ENCODE measurements at places on chromosomes 3 and 15. TPM values are rescaled to one million over a fixed set of nuclear protein-coding genes. Genes with fewer than 3 reads are reported as not detected.

Gene CLEC3B
- not detected for total RNA-seq

Gene GPR171
- total RNA-seq, result not detected

Gene ST8SIA2
- not detected for total RNA-seq

Gene IL16
- not detected for total RNA-seq

Gene SLC6A20
- total RNA-seq, result 8.3 TPM

Gene FOXB1
- total RNA-seq, result 0.05 TPM

Gene ADGRG7
- 0.08 TPM for total RNA-seq

Gene SOX2
- not detected for total RNA-seq

Gene TRH
- not detected for total RNA-seq

Gene STAC
- not detected for total RNA-seq

Gene IQCH
- 1.9 TPM for total RNA-seq

Gene CPN2
- not detected for total RNA-seq

Gene RBP2
- total RNA-seq, result not detected

Gene SCN11A
- not detected for total RNA-seq

Gene KBTBD13
- not detected for total RNA-seq

Gene FRMD5
- total RNA-seq, result 4.3 TPM

Gene HEMK1
- total RNA-seq, result 12.2 TPM

Gene MAGI1
- total RNA-seq, result 15.6 TPM

Gene SAMD7
- total RNA-seq, result not detected

Gene SLC24A5
- total RNA-seq, result not detected

Gene GABRB3
- total RNA-seq, result not detected

Gene CIB2
- total RNA-seq, result 0.44 TPM

Gene MESP2
- not detected for total RNA-seq

Gene CFAP100
- total RNA-seq, result 2.3 TPM

Gene RTP1
- total RNA-seq, result not detected

Gene VPS13C
- total RNA-seq, result 12.7 TPM

Gene FBN1
- total RNA-seq, result 0.61 TPM

Gene NEO1
- 10.4 TPM for total RNA-seq

Gene WNT5A
- total RNA-seq, result not detected

Gene CTXND1
- total RNA-seq, result not detected

Gene UPK1B
- not detected for total RNA-seq

Gene CFAP20DC
- total RNA-seq, result 0.38 TPM

Gene PIK3R4
- total RNA-seq, result 28.7 TPM

Gene TM4SF18
- 0.29 TPM for total RNA-seq

Gene ASB14
- total RNA-seq, result not detected

Gene SI
- 0.20 TPM for total RNA-seq

Gene PSMA4
- total RNA-seq, result 167 TPM

Gene RYK
- total RNA-seq, result 56.3 TPM

Gene SNAPC5
- 32.3 TPM for total RNA-seq

Gene CNTN4
- not detected for total RNA-seq

Gene TM6SF1
- not detected for total RNA-seq

Gene XCR1
- not detected for total RNA-seq

Gene SLC28A1
- 0.08 TPM for total RNA-seq

Gene SLC22A13
- 0.26 TPM for total RNA-seq

Gene ACKR2
- total RNA-seq, result not detected

Measured in HT-29 (cell line).